ENCODE measurements at places on chromosomes 16 and 17.

- peaks cover 4% of the 10 kb centered on the region for H3K4me1 ChIP-seq
- no peaks in the 10 kb centered on the region for H3K27me3 ChIP-seq
- no peak overlapping the region for H3K27ac ChIP-seq
- DNase-seq = peak; percentile 23
These were observed 36.2 kb downstream of the DGKE start for GRCh38 chr17:56870081-56870651.

DNA sequence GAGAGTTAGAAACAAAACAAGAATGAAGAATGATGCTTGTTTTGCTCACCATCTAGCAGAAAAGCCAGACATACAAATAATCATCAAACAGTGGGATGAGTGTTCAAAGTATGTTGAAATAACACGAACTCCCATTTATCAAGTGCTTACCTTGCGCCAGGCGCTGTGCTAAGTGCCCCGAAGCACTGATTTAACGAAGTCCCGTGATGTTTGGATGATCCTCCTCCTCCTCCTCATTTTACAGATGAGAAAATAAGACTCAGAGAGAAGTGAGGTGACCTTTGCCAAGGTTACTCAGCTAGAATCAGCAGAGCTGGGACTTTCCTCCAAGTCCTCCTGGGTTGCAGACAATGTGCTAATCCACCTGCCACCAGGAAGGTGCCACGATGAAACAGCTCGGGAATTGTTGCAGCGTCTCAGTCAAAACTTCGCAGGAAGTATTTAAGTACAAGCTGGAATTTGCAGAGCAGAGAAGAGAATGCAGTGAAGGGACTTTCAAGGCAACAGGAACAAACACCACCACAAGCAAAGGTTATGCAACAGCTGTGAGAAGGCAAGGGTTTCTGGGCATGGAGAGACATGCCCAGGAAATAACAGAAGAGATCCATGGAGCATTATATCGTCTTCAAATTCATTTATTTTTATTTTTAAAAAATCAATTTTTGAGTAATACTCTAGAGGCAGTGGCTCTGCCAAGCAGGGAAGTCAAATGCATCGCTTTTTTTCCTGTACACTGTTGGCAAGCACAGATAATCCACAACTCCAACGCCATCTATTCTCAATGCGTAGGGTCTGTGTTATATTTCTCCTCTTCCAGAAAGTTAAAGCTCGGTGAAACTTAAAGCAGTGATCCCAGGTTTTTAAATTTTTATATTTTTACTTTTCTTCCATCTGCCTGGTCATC lies 11.1 kb downstream of the PRCD start:
- H3K27ac ChIP-seq = no peak overlapping the region
- H3K27me3 ChIP-seq = no peaks in the 10 kb centered on the region
- H3K4me1 ChIP-seq = peaks cover 8% of the 10 kb centered on the region
- H3K4me3 ChIP-seq = peak overlapping the region; percentile 11
- no peaks in the 10 kb centered on the region for H3K36me3 ChIP-seq
- no peak for DNase-seq

GRCh38 chr17:2647957-2648356 lies 54.5 kb downstream of the PAFAH1B1 start:
- peaks cover 22% of the 10 kb centered on the region for H3K36me3 ChIP-seq
- H3K4me3 ChIP-seq = no peak overlapping the region
- H3K27me3 ChIP-seq = no peaks in the 10 kb centered on the region
- H3K4me1 ChIP-seq = no peaks in the 10 kb centered on the region

DNA sequence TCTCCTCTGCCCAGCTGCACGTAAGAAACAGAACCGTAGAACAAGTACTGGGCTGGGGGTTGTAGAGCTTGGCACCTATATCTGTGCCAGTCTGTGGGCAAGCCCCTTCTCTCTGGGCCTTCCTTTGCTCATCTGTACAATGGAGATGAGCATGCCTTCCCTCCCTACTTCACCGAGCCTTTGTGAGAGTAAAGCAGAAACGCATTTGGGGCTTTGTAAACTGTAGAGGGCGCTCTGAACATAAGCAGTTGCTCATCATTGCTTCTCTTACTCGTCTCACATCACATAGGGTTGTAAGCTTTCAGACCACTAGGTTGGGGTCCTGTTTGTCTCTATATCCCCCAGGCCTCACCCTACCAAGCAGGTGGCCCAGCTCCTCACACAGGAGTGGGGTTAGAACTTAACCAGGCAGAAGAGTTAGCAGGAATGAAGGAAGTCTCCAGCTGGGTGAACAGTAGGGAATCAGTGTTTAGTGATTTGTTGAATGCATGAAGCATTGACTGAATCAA lies 15.1 kb downstream of the SAMD14 start:
- no peaks in the 10 kb centered on the region for H3K27me3 ChIP-seq
- peaks cover 20% of the 10 kb centered on the region for H3K4me1 ChIP-seq
- peaks cover 6% of the 10 kb centered on the region for H3K36me3 ChIP-seq
- H3K4me3 ChIP-seq = no peak overlapping the region
- peak; percentile 66 for DNase-seq

DNA sequence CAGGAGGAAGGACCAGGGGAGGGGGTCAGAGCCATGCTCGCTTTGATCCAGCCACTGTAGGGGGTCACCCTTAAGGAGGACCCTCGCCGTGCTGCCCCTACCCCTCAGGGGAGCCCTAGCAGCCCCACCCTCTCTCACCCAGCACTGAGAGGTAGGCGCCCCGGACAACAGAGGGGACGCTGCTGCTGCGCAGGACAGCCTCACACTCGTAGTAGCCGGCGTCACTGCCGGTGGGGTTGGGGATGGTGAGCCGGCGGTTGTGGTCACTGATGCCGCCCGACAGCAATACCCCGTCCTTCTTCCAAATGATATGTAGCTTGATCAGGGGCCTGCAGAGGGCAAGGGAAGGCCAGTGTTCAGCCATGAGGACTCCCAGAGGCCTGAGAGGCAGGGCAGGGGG lies 126.0 kb upstream of the CDC42EP4 start:
- no peak for DNase-seq
- H3K4me3 ChIP-seq = no peak overlapping the region
- H3K27ac ChIP-seq = no peak overlapping the region
- peaks cover 3% of the 10 kb centered on the region for H3K36me3 ChIP-seq
- H3K4me1 ChIP-seq = no peaks in the 10 kb centered on the region

GRCh38 chr17:4008082-4008435 lies 43.8 kb upstream of the ATP2A3 start:
- H3K27ac ChIP-seq = no peak overlapping the region
- no peaks in the 10 kb centered on the region for H3K27me3 ChIP-seq
- no peak for DNase-seq
- H3K4me3 ChIP-seq = no peak overlapping the region
- H3K36me3 ChIP-seq = peaks cover 3% of the 10 kb centered on the region

GRCh38 chr17:16286947-16287562 lies 66.2 kb downstream of the CENPV start:
- peak overlapping the region; percentile 31 for H3K4me3 ChIP-seq
- no peaks in the 10 kb centered on the region for H3K36me3 ChIP-seq
- peak; percentile 87 for DNase-seq
- H3K27ac ChIP-seq = peak overlapping the region; percentile 91

DNA sequence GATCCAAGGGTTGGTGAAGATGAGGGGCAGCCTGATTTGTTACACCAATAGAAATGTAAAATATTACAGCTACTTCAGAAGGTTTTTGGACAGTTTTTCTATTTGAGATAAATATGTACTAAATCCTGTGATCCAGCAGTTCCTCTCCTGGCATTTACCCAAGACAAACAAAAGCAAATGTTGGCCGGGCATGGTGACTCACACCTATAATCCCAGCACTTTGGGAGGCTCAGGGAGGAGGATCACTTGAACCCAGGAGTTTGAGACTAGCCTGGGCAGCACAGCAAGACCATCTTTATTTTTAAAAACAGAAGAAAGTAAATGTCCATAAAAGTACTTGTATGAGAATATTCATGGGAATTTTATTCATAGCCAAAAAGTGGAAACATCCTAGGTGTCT lies 64.8 kb upstream of the MRC2 start:
- no peak for DNase-seq
- peaks cover 25% of the 10 kb centered on the region for H3K36me3 ChIP-seq
- no peak overlapping the region for H3K27ac ChIP-seq
- no peak overlapping the region for H3K4me3 ChIP-seq

DNA sequence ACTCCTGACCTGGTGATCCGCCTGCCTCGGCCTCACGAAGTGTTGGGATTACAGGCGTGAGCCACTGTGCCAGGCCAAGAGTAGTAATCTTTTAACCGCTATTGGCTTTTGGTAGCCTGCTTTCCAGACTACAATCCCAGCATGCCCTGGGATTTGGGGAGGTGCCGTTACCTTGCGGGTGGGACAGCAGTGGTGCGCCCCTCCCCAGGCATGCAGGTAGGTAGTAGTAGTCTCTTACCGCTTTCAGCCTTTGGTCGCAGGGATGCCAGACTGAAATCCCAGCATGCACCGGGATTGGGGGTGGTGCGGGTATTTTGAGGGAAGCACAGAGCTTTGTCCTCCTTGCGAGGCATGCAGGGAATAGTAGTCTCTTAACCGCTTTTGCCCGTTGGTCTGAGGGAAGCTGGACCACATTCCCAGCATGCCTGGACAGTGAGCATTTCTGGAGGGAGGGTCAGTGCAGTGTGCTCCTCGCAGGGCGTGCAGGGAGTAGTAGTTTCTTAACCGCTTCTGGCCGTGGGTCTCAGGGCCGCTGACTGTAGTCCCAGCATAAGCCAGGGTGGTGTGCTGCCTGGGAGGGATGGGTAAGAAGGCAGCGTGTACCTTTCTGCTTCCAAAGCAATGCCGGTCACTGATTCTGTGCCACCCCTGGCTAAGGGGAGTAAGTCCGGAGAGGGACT lies 1686.8 kb downstream of the TP53TG3F start:
- H3K4me3 ChIP-seq = no peak overlapping the region
- no peaks in the 10 kb centered on the region for H3K27me3 ChIP-seq
- H3K4me1 ChIP-seq = no peaks in the 10 kb centered on the region
- H3K36me3 ChIP-seq = no peaks in the 10 kb centered on the region
- DNase-seq = no peak

DNA sequence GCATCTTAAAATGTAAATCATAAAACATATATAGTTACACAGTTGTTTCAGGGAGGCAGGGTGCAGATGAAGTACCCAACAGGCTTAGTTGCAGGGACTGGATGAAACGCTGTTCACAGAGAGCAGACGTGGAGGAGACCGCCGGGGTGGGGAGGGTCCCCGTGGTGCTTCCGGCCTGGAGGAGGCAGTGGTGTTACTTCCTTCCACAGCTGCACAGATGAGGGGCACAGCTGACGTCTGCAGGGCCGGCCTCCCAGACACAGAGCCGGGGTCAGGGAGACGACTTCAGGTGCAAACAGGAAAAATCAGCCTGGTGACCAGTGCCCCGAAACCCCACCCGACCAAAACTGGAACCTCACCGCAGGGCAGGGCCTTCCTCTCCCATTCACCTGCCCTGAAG lies 17.1 kb downstream of the SPIRE2 start:
- no peaks in the 10 kb centered on the region for H3K36me3 ChIP-seq
- no peak overlapping the region for H3K4me3 ChIP-seq
- no peak overlapping the region for H3K27ac ChIP-seq

- H3K36me3 ChIP-seq = no peaks in the 10 kb centered on the region
- H3K27ac ChIP-seq = no peak overlapping the region
- no peaks in the 10 kb centered on the region for H3K27me3 ChIP-seq
- peaks cover 39% of the 10 kb centered on the region for H3K4me1 ChIP-seq
- DNase-seq = no peak
- no peak overlapping the region for H3K4me3 ChIP-seq
These were observed 5.3 kb upstream of the NOD2 start for GRCh38 chr16:50688083-50688482.

DNA sequence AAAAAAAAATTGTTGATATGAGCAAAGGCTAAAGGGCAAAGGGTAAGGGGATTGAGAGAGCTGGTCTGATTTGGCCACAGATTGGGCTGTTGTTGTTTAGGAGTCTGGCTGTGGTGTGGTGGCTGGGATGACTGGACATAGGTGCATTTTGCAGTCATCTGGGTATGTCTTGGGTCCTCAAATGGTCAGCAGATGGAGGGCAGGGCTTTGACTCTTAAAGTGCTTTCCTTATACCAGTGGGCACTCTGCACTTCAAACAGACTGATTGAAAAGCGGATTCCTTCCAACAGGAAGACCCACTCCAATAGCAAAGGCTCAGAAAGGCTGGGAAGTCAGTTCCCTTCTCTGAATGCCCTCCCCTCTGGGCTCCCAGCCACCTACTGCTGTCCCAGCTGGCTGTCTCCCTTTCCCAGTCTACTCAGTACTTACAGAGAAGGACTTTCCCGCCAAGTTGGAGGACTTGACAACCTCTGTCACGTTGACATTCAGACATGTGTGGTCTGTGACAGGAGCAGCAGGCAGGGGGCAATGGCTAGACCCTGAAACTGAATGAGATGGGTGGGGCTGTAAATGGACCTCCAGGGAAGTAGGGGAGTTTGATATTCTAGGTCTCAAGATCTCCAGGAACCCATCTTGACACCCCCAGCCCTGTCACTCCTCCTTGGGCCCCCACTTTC lies 19.6 kb upstream of the MFSD6L start:
- no peak overlapping the region for H3K27ac ChIP-seq
- DNase-seq = no peak
- H3K4me3 ChIP-seq = no peak overlapping the region
- H3K27me3 ChIP-seq = no peaks in the 10 kb centered on the region

- H3K36me3 ChIP-seq = no peaks in the 10 kb centered on the region
- DNase-seq = no peak
- no peak overlapping the region for H3K27ac ChIP-seq
- H3K27me3 ChIP-seq = no peaks in the 10 kb centered on the region
- H3K4me3 ChIP-seq = no peak overlapping the region
- no peaks in the 10 kb centered on the region for H3K4me1 ChIP-seq
These were observed 23.8 kb downstream of the EEF2K start for GRCh38 chr16:22229889-22230288.

DNA sequence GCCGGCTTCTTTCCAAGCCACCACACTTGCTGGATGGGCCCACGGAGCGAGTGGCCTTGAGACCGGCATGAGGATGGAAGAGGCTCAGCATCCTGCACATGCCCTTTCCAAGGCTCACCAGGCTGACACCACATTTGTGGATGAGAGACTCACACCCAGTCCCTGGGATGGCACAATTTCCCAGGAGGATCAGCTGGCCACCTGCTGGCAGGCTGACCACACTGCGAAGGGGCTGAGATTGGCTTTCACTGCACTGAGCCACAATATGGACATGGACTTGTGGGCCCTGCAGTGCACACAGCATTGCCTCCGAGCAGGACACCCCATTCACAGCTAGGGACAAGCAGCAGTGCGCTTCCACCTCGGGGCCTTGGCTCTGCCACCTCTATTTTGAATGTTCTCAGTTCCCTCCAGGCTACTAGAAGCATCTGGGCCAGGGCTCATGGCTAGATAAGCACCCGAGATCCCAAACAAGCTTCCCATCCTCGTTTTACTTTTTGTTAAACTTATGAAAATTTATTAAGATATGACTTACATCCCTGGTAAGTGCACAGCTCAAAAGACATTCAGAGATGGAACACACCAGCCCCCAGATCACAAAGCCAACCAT lies 25.3 kb upstream of the KSR1 start:
- no peaks in the 10 kb centered on the region for H3K36me3 ChIP-seq
- H3K27me3 ChIP-seq = no peaks in the 10 kb centered on the region
- H3K4me3 ChIP-seq = no peak overlapping the region
- H3K27ac ChIP-seq = no peak overlapping the region
- no peaks in the 10 kb centered on the region for H3K4me1 ChIP-seq

Data from B cell (primary cell).